Lower lobe of right lung (tissue), 2 donors: ENCODE measurements at places on chromosomes 6 and 20. TPM values are rescaled to one million over a fixed set of nuclear protein-coding genes. Genes with fewer than 3 reads are reported as not detected.

DNA sequence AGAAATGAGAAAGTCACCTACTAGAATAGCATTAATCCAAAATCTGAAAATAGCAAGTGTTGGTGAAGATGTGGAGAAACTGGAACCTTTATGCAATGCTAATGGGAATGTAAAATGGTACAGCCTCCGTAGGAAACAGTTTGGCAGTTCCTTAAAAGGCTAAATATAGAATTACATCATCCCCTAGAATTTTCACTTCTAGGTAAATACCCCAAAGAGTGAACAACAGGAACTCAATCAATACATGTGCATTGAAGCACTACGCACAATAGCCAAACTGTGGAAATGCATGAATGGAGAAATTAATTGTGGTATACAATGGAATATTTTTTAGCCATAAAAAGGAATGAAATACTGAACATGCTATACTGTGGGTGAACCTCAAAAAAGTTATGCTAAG is 982.0 kb upstream of the FLRT3 start:
- no peak for DNase-seq

The EGFL8 gene
- 13.4 TPM for total RNA-seq

GRCh38 chr6:34465531-34466241 is at the start of gene PACSIN1:
PACSIN1 (plus strand) TSS chr6:34466076; CDS start chr6:34526306, 60,230 bp downstream.
- DNase-seq = no peak

The PMEPA1 gene
- total RNA-seq = 26.9 TPM
